Activated naive CD4-positive, alpha-beta T cell (primary cell): ENCODE measurements at places on chromosomes 2 and 18.

DNA sequence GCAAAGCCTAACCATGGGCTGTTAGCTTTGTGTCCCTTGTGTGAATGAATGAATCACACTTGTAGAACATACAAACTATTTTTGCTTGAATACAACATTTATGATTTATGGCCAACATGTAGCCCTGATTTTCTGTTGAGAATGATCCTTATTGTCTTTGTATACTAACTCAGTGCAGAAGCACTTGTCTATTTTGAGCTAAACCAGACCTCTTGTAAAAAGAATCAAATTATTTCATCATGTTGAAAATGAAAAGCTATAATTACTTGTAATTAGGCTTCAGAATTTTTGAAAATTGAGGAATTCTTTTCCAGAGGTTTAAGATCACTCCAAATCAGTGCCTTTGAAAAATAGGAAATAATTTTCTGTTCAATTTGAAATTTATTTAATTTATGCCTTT is 85.9 kb downstream of the ZNF407 start:
- DNase-seq, result no peak

DNA sequence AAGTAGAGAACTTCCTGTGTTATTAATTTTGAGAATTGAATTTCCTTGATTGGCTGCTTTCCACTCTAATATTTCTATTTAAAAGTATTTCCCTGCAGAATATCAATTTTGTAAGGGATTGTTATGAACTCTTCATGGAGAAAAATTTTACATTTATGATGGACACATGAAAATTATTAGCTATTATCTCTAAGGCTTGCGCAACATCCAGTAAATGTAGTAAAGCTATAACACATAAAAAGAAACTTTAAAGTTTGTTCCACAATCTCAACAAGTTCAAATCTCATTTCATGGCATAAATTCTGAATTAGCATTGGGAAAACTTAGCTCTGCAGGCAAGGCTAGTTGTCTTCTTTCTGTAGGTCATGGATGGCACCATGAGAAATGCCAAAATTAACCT is 4.2 kb upstream of the EML4 start:
- no peak for DNase-seq

DNA sequence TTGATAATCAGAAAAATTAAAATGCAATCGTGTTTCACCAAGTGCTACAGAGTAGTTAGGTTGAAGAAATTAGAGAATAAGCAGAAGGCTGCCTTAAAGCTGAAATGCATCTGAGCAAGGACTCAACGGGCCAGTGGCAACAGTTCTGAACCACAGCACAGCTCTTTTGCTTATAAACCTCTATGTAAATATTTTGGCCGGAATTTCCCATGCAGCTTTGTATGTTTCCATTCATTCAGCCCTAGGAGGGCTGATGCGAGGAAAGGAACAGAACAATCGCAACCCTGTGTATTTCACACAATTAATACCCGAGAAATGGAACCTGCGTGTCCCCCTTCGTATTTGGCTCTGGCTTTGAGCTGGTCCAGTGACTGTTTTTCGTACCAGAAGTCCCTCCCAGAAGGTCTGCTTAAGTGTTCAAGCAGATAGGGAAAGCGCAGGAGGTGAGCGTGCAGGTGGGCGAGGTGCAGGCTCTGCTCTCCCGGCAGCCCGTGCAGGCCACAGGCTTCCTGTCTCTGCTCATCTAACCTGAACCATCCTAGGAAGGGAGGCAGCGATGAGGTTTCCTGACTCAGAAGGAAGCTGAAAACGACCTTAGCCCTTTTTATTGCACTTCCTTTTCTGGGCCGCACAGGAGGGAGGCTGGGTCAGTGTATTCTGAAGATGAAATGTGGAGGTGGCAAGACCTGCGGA is 67.3 kb downstream of the ASB1 start:
- no peak for DNase-seq

GRCh38 chr2:237739101-237739500 is 59.5 kb upstream of the RBM44 start:
- DNase-seq, result no peak

- no peak for DNase-seq
These were observed 164.6 kb upstream of the RMP24 start for GRCh38 chr18:35807811-35808335.

DNA sequence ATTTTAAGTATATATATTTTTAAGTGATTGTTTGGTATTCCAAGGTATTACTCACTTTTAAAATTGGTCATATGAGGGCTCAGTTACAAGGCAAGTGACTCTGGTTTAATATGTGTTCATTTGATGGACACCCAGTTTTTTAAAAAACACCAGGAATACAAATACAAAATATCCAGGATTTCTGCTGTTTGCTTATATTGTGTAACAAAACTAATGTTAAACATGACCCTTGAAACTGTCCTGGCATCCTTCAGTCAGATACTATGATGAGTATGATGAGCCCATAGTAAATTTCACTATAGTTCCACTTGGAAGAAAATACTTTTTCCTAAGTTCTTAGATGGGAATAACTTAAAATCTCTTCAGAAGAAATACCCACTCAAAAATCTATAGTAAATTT is 11.4 kb upstream of the ONECUT2 start:
- DNase-seq, result no peak

DNA sequence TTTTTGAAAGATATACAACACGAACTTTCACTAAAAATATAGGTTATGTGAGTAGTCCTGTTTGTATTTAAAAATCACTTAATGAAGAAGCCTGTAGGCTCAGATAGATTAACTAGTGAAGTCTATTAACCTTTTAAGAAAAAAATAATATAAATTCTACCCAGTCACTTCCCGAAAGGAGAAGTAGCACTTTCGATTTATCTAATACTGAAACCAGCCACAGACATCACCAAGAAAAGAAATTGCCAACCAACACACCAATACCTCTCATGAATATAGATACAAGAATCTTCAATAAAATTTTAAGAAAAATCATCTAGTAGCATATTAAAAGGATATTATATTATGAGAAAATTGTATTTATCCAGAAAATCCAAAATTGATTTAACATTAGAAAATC is 160.5 kb downstream of the GALNT13 start:
- no peak for DNase-seq

GRCh38 chr18:2002604-2003003 is 568.7 kb downstream of the METTL4 start:
- DNase-seq, result no peak

- no peak for DNase-seq
These were observed 41.0 kb downstream of the ROCK2 start for GRCh38 chr2:11303290-11304013.

DNA sequence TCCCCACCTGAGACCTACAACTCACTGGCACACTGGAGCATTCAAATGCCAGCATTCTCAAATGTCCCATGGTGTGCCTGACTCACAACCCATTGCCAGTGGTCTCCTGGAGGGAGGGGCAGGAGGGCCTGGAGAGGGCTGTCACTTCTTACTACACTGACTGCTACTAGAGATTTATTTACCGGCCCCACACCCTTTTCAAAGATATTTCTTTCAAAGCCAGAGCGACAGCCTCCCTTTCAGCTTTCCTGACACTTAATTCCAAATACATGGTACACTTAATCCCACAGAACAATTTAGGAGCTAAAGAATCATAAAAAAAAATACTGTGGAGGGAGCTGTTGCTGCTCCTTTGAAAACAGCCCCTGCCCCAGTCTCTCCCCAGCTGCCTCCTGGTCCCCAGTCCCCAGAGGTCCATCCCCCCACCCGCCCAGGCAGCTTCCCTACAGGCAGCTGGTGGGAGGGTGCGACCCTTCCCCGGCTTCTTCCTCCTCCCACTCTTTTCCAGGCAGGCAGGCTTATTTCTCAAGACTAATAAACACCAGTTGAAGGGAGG is 129.1 kb upstream of the SMAD2 start:
- no peak for DNase-seq

DNA sequence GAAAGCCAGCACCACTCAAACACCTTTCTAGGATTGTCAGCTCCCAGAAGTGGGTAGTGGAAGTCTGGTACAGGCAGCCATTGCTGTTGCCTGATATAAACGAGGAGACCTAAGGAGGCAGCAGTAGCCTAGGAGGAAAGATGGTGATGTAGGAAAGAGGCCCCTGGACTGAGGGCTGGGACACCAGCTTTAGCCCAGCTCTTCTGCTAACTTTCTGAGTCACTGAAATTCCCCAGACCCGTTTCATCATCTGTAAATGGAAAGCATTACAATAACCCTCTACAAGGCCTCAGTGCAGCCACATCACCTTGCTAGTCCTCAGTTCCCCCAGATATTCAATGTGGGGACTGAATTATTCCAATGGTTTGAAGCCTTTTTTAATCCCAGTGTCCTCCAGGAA is 336.5 kb downstream of the TNS1 start:
- DNase-seq, result no peak

GRCh38 chr2:9781252-9781651 is 62.0 kb upstream of the TAF1B start:
- no peak for DNase-seq

- no peak for DNase-seq
These were observed 1999.1 kb upstream of the CELF4 start for GRCh38 chr18:39564716-39565115.

DNA sequence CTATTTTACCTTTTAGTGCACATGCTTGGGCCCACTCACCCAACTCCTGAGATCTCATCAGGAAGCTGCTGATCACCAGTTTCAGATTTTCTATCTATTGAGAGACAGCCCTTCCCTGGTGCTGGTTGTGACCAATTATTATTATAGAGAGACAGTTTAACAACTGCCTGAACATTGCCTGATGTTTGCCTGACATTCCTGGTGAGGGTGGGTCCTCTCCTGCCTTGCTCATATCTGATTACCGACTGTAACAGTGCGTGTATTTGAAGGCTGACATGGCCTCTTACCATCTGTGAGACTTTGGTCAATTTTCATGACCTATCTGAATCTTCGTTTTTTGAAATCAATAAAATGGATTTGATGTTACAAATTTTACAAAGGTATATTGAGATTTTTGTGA is 39.0 kb downstream of the FAM171B start:
- no peak for DNase-seq

DNA sequence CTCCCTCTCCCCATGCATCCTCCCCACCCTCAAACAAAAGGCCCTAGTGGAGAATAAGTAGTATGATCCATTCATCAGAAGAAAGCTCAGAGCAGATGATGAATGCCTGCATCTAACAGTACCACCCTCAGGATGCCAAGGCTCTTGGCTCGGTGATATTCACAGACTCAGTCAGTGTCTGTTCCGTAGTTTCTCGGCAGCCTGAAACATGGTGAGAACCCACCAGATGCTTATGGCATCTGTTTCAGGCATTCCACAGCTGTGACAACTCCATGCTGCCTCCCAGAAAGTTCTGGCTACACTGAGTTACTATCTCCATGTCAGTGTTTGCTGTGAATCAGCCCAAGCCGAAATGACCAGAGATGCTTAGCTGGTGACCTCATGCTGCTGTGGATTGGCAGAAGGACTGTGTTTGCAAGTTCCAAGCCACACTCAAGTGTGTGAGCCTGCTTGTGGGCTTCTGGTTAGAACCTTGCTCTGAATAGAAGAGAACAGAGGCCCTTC is 83.9 kb downstream of the WDSUB1 start:
- DNase-seq, result no peak

DNA sequence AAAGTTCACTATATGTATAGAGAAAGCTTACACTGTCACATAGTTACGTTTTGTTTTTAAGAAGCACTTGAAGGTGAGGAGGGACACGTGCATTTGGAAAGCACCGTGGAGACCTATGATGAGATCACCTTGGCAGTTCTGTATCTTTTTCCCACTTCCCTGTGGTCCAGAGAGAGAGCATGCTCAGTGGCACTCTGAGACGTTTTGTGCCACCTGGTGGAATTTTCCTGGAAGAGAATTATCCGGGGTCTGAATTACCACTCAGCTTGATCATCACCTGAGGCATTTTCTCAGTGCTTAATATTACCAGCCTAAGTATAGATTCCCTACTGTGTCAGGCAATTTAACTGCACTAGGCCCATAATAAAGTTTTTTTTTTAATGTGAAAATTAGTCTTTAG is 469.4 kb upstream of the SMIM21 start:
- no peak for DNase-seq

GRCh38 chr2:88141952-88142351 is 14.1 kb upstream of the FABP1 start:
- DNase-seq, result no peak

- DNase-seq, result no peak
These were observed 83.2 kb upstream of the FRZB start for GRCh38 chr2:182949572-182950189.

DNA sequence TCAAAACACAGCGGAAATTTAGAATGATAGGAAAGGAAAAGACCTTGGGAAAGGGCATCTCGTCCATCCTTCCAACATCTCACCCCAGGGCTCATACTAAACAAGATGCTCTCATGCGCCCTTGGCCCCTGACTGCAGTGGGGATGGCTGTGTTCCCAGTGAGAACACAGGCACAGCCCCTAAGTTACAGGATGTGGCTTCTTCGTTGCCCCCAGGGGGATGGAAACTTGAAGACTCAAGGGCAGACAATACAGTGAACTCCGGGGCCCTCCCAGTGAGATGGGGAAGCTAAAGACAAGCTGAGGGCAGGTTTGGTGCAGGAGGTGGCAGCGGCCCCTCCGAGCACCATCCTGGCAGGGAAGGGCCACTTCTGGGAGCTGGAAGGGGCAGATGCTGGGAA is 139.7 kb downstream of the INO80D start:
- DNase-seq, result no peak

- no peak for DNase-seq
These were observed 93.1 kb downstream of the GYPC start for GRCh38 chr2:126748929-126749518.

DNA sequence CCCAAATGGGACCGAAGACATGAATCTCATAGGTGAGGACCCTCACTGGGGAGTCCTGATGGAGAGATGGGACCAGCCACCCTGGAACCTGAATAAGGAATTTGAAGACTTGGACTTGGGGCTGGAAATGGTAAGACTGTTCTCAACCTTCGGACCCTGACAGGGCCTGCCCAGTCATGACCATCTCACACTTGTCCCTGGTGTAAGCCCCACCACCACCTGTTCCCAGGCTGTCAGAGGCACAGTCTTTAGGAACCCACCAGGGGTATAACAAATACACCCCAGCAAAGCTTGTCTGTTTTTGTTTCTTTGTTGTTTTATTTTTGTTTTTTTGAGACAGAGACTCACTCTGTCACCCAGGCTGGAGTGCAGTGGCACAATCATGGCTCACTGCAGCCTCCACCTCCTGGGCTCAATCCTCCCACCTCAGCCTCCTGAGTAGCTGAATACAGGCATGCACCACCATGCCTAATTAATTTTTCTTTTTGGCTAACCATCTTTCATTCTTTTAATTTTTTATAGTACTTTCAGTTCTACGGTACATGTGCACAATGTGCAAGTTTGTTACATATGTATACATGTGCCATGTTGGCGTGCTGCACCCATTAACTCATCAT is 106.1 kb downstream of the GFPT1 start:
- DNase-seq, result no peak

DNA sequence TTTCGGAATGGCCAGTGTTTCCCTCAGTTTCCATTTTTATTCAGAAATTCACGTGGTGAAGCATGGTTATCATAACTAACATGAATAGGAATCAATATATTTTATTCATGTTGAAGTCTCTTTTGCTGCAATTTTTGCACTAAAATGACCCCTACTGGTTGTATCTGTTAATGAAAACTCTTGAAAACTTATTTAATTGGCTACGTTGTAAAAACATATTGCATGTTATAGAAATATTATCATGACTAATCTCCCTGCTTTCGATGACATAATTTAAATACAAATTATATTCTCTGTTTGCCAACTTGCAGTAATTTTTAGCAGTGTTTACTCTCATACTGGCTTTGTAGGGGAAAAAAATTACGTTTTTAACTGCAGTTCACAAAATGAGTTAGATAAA is 3.5 kb downstream of the CRIM1 start:
- DNase-seq, result no peak

GRCh38 chr2:207041279-207041678 is 102.0 kb downstream of the CPO start:
- no peak for DNase-seq
